Upper lobe of right lung (tissue), 1 donor: ENCODE measurements at places on chromosomes 11 and 22. TPM values are rescaled to one million over a fixed set of nuclear protein-coding genes. Genes with fewer than 3 reads are reported as not detected.

DNA sequence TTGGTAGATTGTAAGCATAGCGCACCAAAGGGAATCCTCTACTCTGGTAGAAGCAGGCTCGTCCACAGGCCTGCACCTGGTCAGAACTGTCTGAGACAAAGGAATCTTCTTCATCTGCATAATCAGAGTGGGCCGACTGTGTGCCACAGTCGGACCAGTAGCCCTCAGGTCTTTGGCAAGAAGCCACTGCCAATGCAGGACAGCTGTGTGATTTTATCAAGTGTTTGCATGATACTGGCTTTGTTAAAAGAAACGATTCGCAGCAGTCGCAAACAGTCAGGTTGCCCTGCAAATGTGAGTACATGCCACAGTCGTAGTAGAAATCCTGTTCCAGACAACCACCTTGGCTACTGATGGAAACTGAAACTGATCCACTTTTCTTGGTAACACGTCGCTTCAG is 4.9 kb upstream of the CCDC34 start:
- H3K27ac ChIP-seq = no peak overlapping the region
- H3K27me3 ChIP-seq = no peaks in the 10 kb centered on the region
- H3K4me1 ChIP-seq = no peaks in the 10 kb centered on the region

GRCh38 chr11:568306-569157 is 7.7 kb upstream of the PHRF1 start:
- H3K27ac ChIP-seq = peak overlapping the region; percentile 77
- peak overlapping the region; percentile 56 for H3K4me3 ChIP-seq
- peaks cover 13% of the 10 kb centered on the region for H3K4me1 ChIP-seq
- H3K36me3 ChIP-seq = no peaks in the 10 kb centered on the region
- no peaks in the 10 kb centered on the region for H3K27me3 ChIP-seq
- DNase-seq = peak; percentile 96

DNA sequence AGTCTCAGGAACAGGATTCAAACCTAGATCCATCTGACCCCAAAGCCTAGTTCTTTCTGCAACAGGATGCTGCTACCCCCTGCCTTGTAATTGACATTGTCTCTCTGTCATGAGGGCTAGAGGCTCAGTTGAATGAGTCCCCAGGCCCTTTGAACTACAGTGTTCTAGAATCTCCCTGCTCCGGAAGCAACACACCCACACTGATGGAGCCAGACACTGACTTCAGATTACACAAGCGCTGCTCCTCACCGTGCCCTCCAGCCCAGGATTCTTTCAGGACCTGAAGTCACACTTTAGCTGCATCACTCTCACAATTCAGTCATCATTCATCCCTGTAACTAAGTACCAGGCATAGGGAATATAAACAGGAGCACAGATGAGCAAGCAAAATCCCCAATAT is 69.6 kb downstream of the RAB30 start:
- H3K27me3 ChIP-seq = no peaks in the 10 kb centered on the region
- H3K4me3 ChIP-seq = no peak overlapping the region
- H3K4me1 ChIP-seq = peaks cover 2% of the 10 kb centered on the region
- no peak for DNase-seq
- H3K36me3 ChIP-seq = no peaks in the 10 kb centered on the region

DNA sequence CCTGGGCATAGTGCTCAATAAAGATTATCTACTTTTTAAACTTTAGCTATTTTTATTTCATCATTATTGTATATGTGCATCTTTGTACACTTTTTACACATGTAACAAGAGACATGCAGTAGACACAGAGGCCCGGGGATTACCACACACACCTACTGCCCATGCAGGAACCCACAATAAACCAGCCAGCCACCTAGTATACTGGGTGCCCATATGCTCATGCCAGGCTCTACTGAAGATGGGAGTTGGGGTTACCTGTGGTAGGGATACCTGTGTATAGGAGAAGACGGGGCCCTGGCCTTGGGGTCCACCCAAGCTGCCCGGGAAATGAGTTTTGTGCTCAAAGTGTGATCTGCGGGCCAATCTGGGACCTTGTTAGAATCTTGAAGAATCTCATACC is 31.2 kb upstream of the P2RY2 start:
- peaks cover 13% of the 10 kb centered on the region for H3K4me1 ChIP-seq
- no peak overlapping the region for H3K4me3 ChIP-seq
- no peaks in the 10 kb centered on the region for H3K27me3 ChIP-seq
- no peak overlapping the region for H3K27ac ChIP-seq

DNA sequence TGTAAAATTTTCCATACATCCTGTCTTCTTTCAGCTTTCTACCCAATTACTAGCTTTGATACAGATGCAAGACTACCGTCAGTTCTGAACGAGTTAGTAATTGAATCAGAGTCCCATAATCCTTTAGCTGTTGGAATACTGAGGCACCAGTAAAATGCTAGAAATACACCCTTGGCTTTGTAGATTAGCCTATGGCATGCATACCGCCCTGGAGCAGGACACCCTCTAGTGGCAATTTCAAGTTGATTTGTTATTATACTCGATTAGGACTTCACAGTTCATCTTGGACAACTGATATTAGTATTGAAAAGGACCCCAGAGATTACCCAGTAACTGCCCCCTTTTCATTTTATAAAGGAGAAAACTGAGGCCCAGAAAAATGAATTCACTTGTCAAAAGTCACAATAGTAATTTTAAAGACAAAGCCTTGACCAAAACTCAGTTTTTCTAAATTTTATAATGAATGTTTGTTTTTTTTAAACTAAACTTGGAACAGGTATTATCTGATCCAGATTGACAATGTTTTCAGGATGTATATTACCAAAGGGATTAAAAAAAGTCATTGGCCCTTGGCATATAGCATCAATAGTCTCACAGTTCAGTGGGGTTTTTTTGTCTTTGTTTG is 72.6 kb downstream of the HIPK3 start:
- H3K4me1 ChIP-seq = peaks cover 22% of the 10 kb centered on the region
- no peak overlapping the region for H3K27ac ChIP-seq
- H3K27me3 ChIP-seq = no peaks in the 10 kb centered on the region
- no peak for DNase-seq
- H3K4me3 ChIP-seq = no peak overlapping the region
- peaks cover 13% of the 10 kb centered on the region for H3K36me3 ChIP-seq

DNA sequence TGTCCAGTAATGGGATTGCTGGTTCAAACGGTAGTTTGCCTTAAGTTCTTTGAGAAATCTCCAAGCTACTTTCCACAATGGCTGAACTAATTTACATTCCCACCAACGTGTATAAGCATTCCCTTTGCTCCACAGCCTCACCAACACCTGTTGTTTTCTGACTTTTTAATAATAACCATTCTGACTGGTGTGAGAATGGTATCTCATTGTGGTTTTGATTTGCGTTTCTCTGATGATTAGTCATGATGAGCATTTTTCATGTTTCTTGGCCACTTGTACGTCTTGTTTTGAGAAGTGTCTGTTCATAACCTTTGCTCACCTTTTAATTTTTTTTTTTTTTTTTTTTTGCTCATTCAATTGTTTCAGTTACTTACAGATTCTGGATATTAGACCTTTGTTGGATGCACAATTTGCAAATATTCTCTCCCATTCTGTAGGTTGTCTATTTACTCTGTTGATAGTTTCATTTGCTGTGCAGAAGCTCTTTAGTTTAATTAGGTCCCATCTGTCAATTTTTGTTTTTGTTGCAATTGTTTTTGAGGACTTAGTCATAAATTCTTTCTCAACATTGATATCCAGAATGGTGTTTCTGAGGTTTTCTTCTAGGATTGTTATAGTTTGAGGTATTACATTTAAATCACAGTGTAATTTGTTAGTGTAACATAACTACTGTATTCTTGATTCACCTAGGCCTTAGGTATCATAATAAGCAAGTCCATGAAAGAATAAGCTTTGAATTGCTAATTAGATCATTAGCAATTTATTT is 33.0 kb downstream of the CCDC34 start:
- H3K27ac ChIP-seq = no peak overlapping the region
- H3K4me3 ChIP-seq = no peak overlapping the region
- H3K4me1 ChIP-seq = no peaks in the 10 kb centered on the region
- no peaks in the 10 kb centered on the region for H3K27me3 ChIP-seq
- DNase-seq = no peak

DNA sequence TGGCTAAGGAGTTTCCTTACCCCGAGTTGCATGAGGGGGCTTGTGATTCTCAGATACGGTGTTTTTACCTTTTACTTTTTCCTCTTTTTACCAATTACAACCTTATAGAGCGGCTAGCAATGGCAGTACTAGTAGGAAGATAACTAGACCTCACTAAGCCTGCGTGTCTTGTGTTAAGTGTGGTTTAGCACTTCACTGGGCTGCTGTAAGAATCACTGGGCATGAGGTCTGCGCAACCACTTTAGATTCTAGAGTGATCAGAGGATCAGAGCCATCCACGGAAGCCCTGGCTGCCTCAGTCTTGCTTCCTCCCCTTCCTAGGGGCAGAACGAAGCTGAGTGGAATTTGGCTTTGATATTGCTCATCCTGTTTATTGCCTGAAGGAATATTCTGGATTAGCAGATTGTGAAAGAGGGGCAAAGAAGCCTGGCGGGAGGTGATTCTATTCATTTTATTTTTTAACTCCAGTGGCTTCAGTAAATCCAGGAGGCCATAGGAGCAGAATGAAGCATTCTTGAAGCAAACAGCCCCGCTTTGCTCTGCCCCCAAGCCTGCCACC is 88.5 kb downstream of the GRAMD1B start:
- H3K4me1 ChIP-seq = no peaks in the 10 kb centered on the region
- H3K4me3 ChIP-seq = no peak overlapping the region
- H3K27ac ChIP-seq = no peak overlapping the region
- H3K36me3 ChIP-seq = no peaks in the 10 kb centered on the region
- peaks cover 12% of the 10 kb centered on the region for H3K27me3 ChIP-seq
- no peak for DNase-seq

- DNase-seq = peak; percentile 80
- H3K27me3 ChIP-seq = peaks cover 15% of the 10 kb centered on the region
- H3K4me1 ChIP-seq = peaks cover 25% of the 10 kb centered on the region
- peaks cover 4% of the 10 kb centered on the region for H3K36me3 ChIP-seq
- peak overlapping the region; percentile 39 for H3K4me3 ChIP-seq
Measured at GRCh38 chr22:20430720-20431510, 6.7 kb downstream of the SCARF2 start.

DNA sequence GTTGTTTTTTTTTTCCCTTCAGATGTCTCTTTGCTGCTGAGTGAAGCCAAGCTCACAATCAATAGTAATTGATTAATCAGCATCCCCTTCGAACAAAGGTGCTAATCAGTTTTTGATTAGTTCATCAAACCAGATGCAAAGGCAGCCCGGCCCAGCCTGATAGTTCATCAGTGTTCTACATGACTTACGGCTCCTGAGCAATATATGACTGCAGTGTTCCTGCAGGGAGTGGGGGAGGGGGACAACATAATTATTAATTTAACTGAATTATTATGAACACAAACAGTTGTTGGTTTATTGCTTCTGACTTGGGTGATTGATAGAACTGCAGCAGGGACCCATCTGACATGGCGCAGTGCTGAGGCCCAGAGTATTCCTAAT is 315.3 kb downstream of the CADM1 start:
- H3K36me3 ChIP-seq = no peaks in the 10 kb centered on the region
- no peak for DNase-seq
- H3K27me3 ChIP-seq = no peaks in the 10 kb centered on the region
- no peak overlapping the region for H3K4me3 ChIP-seq

DNA sequence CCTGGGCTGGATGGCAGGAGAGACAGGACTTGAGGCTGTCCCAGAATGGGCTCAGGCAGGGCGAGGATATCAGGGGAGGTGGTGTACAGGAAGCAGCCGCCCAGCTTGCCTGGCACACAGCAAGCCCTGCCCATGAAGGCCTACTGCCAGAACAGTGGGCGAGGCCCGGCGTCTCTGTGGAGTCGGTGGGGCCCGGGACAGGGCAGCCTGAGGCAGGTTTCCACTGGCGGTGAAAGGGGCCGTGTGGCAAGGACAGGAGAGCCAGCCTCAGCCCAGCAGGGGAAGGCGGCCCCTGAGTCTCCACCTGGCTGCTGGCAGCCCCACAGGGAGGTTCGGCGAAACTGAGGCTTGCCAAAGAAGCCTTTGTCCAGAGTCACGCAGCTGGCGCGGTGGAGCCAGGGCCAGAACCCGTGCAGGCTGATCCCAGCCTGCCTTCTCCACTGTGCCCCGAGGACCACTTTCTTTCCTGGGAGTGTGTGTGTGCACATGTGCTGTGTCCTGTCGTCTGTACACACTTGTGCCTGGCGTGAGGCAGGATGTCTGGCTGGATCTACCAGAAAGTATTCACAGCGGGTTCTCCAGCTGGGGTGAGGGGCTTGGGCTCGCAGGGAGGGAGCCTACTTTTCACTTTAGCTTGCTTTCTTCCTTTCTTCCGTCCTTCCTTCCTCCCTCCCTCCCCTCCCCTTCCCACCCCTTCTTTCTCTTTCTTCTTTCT is 1.2 kb downstream of the TSPO start:
- H3K4me1 ChIP-seq = peaks cover 11% of the 10 kb centered on the region
- peak overlapping the region; percentile 90 for H3K27ac ChIP-seq
- H3K36me3 ChIP-seq = no peaks in the 10 kb centered on the region
- peak overlapping the region; percentile 96 for H3K4me3 ChIP-seq
- peak; percentile 92 for DNase-seq
- no peaks in the 10 kb centered on the region for H3K27me3 ChIP-seq

DNA sequence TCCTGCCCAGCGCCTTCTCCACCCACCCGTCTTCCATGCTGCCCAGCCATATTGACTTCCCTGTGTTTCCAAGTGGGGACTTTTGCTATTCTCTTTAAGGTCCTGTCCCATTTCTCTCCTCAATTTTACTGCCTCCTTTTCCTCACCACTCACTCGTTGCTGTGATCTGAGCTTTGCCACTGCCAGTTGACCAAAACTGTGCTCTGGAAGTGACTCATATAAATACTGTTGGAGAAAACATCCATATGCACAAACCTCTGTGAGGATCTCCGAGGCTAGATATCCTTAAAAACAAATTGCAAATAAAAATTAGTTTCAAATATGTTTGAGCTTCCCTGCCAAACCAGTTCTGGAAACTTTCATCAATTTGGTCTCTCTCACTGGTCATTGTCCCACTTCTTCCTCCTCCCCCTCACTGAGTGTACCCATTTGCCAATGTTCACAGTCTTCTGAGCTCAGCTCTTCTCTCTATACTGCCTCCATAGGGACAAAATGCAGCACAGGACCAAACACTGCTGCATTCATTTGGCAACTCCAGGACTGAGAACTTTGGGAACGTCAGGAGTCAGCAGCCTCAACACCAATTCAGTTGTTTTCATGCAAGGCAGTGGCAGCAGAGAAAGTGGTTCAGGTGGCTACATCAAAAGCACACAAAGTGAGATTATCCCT is 34.0 kb upstream of the MMP13 start:
- H3K27ac ChIP-seq = no peak overlapping the region
- no peaks in the 10 kb centered on the region for H3K27me3 ChIP-seq
- H3K36me3 ChIP-seq = no peaks in the 10 kb centered on the region
- no peak overlapping the region for H3K4me3 ChIP-seq

Gene CHORDC1
- 30.7 TPM for total RNA-seq

Gene FOXRED2
- 15.3 TPM for total RNA-seq

Gene OVCH2
- 6.4 TPM for total RNA-seq

Gene MMP27
- total RNA-seq = not detected
